HT1080 (cell line): ENCODE measurements at places on chromosomes 7 and 10. TPM values are rescaled to one million over a fixed set of nuclear protein-coding genes. Genes with fewer than 3 reads are reported as not detected.

The GNAT3 gene
- total RNA-seq: not detected in 2 replicates

The TMEM140 gene
- 0.60 and 1.8 TPM in 2 replicates for total RNA-seq

- no peak for DNase-seq
These were observed 1.5 kb upstream of the ELFN1 start for GRCh38 chr7:1668396-1669063.

DNA sequence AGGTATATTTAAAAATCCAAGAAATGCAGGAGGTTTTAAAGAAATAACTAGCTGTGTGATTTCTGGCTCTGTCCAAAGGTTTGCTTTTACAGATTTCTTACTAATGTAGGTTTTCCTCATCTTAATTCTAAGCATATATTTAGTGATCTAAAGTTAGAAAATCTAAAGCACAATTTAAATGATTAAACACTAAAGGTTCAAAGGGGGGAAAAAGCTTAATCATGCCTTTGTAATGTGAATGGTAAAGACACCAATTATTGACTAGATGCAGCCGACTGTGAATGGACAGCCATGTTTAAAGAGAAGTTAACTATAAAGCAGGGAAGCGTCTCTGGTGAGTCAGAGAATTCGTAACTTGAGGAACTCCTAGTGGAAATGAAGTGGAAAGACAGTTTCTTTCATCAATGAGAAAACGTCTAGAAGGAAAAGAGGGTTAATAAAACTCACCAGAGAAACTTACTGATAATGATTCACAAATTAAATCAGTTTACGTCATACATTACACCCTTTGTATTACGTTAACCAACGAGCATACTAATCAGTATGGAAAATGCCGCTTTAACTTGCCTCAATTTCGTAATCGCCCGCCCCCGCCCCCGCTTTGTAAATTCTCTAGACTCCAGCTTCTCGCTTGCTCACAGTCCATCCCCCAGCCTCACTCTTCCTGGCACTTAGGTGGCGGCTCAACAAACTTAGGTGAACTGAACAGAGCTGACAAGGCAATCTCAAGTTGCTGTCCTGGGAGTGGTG is 1.1 kb upstream of the HBP1 start:
- peak; percentile 71 for DNase-seq

GRCh38 chr7:3280445-3280844 is 20.6 kb upstream of the SDK1 start:
- DNase-seq: no peak

DNA sequence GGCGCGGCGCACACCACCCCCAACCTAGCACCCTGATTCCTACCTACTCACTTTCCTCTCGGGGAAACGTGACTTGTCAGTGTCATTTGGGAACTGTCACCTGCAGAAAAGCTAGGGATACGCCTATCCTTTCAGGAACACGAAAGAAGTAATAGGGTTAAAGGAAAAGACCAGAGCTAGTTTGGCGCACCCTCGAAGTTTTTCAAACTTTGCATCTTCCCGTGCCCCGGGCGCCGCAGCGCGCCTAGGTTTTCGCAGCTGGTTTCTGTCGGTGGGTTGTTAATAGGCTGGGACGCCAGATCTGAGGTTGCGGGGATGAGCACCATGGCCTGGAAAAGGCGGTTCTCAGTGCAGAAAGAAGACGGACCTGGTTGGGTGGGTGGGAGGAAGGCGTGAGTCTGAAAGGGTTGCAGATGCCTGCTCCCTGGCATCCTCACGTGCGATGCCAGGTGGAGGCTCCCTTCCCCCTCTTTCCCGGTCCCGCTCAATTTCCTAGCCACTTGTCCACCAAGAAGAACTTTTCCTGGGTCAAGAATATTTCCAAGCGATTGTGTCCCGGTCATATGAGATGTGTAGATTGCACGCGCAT is 568 bp upstream of the MEOX2 start:
- no peak for DNase-seq
